Colonic mucosa (tissue), 4 donors: ENCODE measurements at places on chromosomes 4 and X. TPM values are rescaled to one million over a fixed set of nuclear protein-coding genes. Genes with fewer than 3 reads are reported as not detected.

USP27X gene
- total RNA-seq: 2.2 TPM

IQSEC2 gene
- 23.1 TPM for total RNA-seq

RAB28 gene
- 13.0 TPM for total RNA-seq

SLC26A1 gene
- 3.8 TPM for total RNA-seq

USP17L13 gene
- not detected for total RNA-seq

MAGEA8 gene
- not detected for total RNA-seq

KIAA1210 gene
- total RNA-seq: not detected

TLL1 gene
- 2.4 TPM for total RNA-seq

MTMR8 gene
- total RNA-seq: 5.8 TPM

SLC9A7 gene
- 1.4 TPM for total RNA-seq

PRRG3 gene
- 0.05 TPM for total RNA-seq

SPATA4 gene
- not detected for total RNA-seq

VSIG1 gene
- total RNA-seq: 0.16 TPM

MID1 gene
- total RNA-seq: 38.3 TPM

ZNF280C gene
- 2.1 TPM for total RNA-seq

DNA sequence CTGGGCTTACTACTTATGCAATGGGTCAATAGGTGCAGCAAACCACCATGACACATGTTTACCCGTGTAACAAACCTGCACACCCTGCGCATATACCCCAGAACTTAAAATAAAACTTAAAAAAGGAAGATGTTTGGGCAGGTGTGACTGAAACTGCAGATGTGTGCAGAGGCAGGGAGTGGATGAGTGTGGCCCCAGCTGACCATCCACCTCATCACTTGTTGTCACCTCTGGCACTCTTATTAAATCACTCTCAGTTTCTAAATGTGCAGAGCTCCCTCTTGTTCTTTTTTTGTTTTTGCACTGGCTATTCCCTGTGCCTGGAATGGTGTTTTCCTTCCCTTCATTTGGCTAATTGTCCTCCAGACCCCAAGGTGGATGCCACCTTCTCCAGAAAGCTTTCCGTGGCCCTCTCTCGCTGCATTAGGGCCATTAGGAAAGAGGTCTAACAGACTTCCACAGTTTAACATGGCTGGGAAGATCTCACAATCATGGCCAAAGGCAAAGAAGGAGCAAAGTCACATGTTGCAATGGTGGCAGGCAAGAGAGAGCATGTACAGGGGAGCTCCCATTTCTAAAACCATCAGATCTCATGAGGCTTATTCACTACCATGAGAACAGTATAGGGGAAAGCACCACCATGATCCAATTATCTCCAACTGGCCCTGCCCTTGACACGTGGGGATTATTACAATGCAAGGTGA is 58.5 kb downstream of the SLC2A9 start:
- DNase-seq: no peak

DNA sequence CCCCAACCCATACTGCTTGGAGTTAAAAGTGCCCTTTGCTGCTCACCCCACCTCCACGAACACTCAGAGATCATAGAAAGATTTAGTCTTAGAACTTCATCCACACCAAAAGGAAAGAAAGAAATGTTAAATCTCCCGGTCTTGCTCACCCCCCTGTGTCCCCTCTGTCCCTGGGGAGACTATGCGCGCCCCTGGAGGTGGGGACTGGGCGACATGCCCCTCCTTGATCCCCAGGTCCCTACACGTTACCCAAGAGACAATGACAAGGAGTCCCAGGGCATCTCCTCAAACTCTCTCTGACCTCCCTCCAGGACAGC is 620 bp downstream of the ITM2A start:
- no peak for DNase-seq

DNA sequence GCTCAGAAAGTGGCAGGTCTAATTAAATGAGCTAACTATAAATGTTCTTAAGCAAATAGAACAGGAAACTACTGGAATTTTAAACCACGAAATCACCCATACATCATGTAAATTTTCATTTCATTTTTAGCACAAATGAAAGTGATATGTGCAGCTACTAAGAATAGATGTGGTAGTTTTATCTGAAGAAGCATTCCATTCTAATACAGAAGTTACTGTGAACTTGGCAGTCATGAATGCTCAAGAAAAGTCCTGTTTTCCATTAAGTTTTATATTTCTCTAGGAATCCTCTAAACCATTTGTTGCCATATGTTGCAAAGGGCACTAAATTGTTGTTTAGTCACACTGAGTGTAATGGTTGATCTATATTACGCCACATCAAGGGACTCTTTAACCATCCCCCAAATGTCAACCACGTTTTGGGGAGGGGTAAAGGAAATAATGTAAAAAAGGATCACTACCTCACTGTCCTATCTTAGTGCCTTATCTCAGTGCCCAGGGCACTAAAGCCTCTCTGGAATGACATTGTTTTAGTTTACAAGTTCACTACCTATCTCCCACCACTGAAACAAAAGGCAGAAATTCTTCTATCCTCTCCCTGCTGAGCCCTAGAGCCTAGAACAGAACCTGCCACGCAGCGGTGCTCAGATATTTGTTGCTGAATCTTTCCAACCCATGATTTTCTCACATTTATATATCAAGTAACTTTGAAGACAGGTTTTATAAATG is 118.0 kb downstream of the SHISA3 start:
- DNase-seq: no peak

DNA sequence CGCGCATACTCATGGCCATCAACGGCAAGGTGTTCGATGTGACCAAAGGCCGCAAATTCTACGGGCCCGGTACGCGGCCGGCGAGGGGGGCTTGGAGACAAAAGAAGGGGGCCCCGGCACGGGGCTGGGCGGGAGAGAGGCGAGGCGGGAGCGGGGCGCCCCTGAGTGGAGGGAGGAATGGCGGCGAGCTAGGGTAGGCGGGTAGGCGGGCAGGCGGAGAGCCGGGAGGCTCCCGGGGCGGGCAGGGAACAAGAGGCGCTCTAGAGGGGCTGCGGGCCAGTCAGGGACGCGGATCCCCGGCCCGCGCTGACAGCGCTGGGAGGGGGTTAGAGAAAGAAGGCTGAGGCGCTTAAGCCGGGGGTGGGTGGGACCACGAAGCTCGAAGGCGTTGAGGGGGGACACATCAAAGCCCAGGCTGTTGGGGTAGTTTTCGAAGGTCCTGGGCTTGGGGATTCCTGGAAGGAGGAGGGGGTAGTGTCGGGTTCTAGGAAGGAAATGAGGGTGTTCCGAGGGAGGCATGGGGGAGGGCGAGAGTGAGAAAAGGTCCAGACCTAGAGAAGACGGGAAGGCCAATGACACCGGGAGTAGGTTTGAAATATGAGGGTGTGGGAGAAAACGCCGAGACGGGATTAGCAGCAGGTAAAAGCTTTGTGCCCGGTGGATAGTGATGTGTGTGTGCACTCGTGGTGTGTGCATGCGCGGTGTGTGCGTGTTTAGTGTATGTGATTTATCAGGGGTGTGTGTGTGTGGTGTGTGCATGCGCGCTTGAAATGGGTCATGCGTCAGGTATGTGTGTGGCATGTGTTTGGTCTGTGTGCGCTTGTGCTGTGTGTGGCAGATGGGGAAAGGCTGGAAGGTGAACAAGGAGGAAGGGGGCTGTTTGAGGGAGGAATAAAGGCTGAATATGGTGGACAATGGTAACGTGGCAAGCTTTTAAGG is 807 bp downstream of the PGRMC1 start:
- peak; percentile 58 for DNase-seq

DNA sequence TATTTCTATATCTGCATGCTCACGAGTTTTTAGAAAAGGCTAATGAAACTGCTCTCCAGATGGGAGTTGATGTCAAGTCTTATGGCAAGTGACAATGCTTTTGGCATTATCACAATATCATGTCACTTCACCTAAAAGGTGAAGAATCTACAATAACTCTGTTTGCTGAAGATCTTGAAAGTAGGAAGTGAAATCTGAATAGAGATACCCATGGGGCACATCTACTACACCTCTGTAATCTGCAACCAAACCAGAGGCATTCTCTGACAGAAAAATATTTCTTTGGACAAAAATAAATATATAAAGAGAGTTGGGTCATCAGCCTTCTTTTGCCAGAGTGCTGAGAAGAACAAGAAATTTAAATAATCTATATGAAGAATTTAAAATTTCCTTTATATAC is 3.9 kb upstream of the VAMP7 start:
- no peak for DNase-seq

DNA sequence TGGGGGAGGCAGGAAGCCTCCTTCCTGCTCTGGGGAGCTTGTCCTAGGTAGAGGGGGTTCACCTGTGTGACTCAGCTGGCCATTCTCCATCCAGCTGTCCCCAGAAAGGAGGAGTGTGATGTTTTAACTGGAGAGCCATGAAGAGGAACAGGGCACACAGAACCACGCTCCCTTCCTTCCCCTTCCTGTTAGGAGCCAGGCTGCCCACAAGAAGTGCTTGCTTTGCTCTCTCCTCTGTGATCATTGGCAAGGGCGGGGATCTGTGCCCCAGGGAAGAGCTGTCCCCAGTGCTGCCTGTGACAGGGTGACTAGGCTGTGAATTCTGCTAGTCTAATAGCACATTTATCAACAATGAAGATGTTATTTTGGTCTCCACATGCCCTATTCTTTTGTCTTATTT is 169.6 kb upstream of the GATB start:
- DNase-seq: no peak

GRCh38 chrX:23046443-23046842 is 46.7 kb downstream of the DDX53 start:
- DNase-seq: no peak

- DNase-seq: no peak
Observed at GRCh38 chrX:49930039-49930438, 7.6 kb downstream of the CLCN5 start.

DNA sequence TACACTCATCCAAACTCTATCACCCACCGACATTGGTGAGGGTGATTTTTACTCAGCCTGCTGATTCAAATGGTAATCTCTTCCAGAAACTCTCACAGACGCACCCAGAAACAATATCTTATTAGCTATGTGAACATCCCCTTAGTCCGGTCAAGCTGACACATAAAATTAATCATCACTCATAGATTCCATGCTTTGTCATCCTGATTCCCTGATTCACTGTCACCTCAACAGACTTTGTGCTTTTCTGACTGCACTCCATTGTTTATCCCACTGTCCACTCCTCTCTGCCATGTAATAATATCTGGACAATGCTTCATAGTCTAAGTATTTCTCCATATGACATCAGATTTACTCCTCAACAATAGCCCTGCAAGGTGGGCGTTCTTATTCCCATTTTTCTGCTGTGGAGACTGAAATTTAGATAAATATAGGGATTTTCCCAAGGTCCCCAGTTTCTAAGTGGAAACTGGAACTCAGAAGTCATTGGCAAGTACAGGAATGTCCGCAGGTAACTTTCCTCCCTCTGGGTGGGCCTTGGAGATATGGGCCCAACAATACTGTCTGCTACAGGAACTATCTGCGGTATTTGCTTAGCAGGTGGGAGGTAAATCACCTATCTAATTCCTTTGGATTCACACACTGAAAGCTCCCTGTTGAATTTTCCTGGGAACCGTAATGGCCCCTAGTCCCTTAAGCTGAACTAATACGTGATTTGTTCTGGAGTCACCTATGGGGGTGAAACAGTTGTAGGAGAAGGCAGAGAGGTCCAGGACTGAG is 228.6 kb upstream of the BCOR start:
- no peak for DNase-seq

DNA sequence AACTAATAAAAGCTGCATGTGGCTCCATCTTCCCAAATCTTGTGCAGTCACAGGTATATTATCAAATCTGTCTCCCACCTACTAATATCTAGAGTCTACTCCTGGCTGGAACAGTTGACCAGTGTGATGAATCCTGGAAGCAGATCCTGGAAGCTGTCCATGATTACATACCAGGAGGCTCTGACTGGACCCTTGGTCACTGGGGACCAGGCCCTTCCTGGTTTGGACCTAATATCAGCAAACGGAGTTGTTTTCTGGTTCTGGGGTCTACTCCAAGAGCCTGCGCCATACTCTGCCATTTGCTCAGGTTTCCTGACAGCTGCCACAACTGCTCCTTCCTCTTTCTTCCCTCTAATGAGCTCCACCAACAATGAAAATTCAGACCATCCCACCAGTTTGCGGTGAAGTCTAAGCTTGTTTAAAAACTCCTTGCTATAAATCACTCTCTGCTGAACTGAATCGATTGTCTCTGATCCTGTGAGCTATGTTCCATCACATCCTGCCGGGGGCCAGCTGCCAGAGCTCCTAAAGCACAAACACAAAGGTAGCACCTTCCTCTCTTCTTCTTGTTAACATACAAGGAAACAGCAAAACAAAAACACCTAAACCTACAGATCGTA is 114.2 kb downstream of the PALLD start:
- no peak for DNase-seq

DNA sequence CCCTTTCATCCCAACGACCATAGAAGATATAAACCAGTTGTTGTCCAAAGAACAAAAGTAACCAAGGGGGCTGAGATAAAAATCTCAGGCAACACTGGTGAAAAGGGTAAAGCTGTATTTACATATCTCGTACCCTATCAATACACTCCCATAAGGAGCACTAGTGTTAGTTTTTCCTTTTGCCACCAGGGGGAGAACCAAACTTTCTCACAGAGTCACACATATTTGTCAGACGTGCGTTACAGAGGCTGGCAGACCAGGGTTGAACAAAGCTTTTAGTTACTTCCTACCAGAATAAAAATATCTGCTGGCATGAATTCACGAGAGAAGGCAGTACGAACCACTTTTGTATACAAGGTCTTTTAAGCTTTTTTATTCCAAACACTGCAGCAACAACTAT is 88.3 kb downstream of the AMELX start:
- peak; percentile 51 for DNase-seq

DNA sequence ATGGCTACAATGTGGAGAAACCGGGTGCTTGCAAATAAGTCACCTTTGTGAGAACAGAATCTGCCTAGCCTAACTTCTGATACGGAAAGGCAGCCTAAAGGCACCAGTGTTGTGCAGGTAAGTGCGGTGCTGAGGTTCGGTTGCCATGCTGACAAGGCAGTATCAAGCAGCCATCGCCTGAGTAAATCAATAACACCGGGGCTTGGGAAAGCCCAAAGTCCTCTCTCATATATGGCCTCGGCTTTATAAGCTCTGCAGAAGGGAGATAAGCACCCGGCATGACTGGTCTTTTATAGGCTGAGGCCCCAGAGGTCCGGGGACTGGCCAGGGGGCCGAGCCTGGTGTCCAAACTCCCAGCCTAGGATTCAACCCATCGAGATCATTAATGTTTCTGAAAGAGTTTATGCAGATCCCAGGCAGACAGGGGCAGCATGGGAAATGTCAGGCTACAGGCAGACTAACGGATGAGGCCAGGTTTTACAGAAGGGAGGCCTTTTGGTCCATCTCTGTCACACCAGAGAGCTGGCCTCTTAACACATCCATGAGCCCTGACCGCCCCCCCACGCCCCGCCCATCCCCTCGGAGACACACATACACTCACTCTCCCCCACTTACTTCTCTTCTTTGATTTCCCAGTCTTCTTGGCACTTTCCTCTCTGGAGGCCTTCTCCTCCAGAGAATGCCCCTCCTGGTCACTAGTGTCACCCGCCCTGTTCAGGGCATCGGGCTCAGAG is 38.5 kb downstream of the ELF4 start:
- DNase-seq: peak; percentile 70

DNA sequence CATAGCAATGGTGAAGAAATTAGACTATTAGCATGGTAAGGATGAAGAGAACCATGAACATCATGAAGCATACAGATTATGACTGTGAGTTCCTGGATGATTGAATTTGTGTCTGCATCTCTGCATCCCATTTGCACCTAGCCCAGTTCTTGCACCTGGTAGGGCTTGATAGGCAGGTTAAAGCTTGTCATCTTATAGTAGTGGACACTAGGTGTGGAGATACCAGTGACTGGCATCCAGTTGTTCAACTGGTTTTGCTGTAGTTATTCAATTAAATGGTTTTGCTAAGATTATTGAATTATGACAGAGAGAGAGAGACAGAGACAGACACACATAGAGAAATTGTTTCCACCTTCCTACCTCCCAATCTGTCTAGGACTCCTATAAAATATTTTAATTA is 5.0 kb downstream of the ADH7 start:
- DNase-seq: no peak

- DNase-seq: no peak
Observed at GRCh38 chr4:31236020-31236638, 516.0 kb downstream of the PCDH7 start.
